Activated CD8-positive, alpha-beta T cell treated with anti-CD3 and anti-CD28 coated beads for 36 hours (primary cell): ENCODE measurements at places on chromosomes 1 and 21.
A peak's percentile ranks its signal among the peaks of the same experiment; 100 is the strongest.

DNA sequence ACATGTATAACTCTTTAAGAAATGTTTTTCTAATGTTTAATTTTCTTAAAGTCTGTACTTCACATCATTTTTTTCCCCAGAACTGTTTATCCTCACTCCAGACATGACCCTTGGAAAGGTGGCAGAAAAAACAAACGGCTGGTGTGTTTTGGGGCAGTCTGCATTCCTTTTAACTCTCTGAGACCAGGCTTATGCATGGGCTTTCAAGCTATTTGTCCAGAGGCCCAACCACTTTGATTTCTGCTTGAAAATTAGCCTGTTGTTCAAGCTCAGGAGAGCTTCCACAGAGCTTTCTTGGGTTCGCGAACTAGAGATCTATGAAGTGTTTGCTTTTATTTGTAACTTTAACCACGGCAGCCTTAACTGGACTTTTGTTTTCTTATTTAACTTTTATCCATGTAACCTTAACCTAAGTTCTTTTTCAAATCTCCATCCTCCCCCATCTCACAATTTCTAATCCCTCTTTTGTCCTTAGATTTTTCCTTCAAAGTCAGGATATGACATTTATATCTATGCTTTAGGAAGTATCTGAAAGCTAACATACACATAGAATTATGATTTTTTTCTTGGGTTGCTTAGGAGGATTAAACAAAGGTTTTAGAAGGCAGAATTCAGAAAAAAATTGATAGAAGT lies 111.8 kb downstream of the FGGY start:
- no peak overlapping the region for H3K27ac ChIP-seq
- DNase-seq: no peak
- no peaks in the 10 kb centered on the region for H3K36me3 ChIP-seq
- peaks cover 7% of the 10 kb centered on the region for H3K4me1 ChIP-seq
- no peak overlapping the region for H3K4me3 ChIP-seq

GRCh38 chr1:190244406-190244805 lies 233.3 kb downstream of the BRINP3 start:
- no peak for DNase-seq
- H3K4me3 ChIP-seq: no peak overlapping the region
- no peaks in the 10 kb centered on the region for H3K27me3 ChIP-seq

GRCh38 chr1:182170891-182171461 lies 109.5 kb upstream of the ZNF648 start:
- no peaks in the 10 kb centered on the region for H3K27me3 ChIP-seq
- no peak overlapping the region for H3K4me3 ChIP-seq
- no peak overlapping the region for H3K27ac ChIP-seq
- peaks cover 7% of the 10 kb centered on the region for H3K4me1 ChIP-seq

DNA sequence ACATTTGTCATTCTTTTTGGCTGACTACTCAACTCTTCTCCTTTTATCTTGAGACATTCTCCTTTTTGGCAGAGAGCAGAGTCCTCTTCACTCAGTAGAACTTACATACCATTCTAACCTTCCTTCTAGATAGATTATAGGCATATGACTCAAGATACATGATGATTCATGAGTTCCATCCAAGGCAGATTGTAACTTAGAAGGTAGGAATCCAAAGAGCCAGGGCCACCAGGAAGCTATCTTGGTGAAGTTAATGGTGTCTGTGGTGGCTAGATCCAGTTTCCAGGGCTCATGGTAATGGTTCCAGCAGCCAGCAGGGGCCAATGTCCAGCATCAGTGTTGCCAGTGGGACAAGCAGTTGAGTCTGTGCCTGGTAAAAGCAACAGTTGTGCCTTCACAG lies 76.1 kb upstream of the KIAA0040 start:
- no peaks in the 10 kb centered on the region for H3K27me3 ChIP-seq
- peaks cover 2% of the 10 kb centered on the region for H3K36me3 ChIP-seq
- H3K27ac ChIP-seq: no peak overlapping the region
- peaks cover 3% of the 10 kb centered on the region for H3K4me1 ChIP-seq

DNA sequence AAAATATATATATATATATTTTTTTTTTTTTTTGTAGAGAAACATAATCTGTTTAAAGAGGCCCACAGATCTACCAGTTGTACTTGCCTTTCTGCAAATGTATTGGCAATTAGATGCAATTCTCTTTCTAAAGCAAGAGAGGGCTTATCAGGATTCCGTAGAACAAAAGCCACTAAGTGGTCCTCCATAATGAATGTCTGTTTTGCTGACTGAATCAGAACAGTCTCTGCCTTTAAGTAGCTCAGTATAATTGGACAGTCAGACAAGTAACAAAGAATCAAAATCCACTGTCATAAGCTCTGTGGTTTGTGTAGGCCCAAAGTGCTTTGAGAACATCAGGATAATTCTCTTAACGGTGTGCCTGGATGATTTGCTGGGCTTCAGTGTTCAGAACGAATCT lies 17.3 kb downstream of the SARS1 start:
- H3K27ac ChIP-seq: peak overlapping the region; percentile 46
- peaks cover 6% of the 10 kb centered on the region for H3K4me1 ChIP-seq
- H3K27me3 ChIP-seq: no peaks in the 10 kb centered on the region
- no peak for DNase-seq
- H3K4me3 ChIP-seq: no peak overlapping the region
